Right atrium auricular region (tissue), 2 donors: ENCODE measurements at places on chromosomes 5 and 9.
A peak's percentile ranks its signal among the peaks of the same experiment; 100 is the strongest.

GRCh38 chr9:95720496-95720895, 155.0 kb upstream of the ERCC6L2 start:
- no peak overlapping the region for H3K4me3 ChIP-seq
- DNase-seq: no peak
- H3K27ac ChIP-seq: no peak overlapping the region
- no peaks in the 10 kb centered on the region for H3K36me3 ChIP-seq

- no peaks in the 10 kb centered on the region for H3K4me1 ChIP-seq
- no peaks in the 10 kb centered on the region for H3K27me3 ChIP-seq
- no peak for DNase-seq
- H3K36me3 ChIP-seq: no peaks in the 10 kb centered on the region
Measured at GRCh38 chr5:165134155-165134554, 1628.7 kb downstream of the MAT2B start.

- no peak overlapping the region for H3K4me3 ChIP-seq
- no peaks in the 10 kb centered on the region for H3K4me1 ChIP-seq
- DNase-seq: peak; percentile 64
- no peaks in the 10 kb centered on the region for H3K36me3 ChIP-seq
Measured at GRCh38 chr9:108272349-108272899, 583.4 kb downstream of the ACTL7B start.

GRCh38 chr9:23824830-23825591, 1.0 kb downstream of the ELAVL2 start:
- H3K27me3 ChIP-seq: peaks cover 25% of the 10 kb centered on the region
- H3K4me1 ChIP-seq: peaks cover 38% of the 10 kb centered on the region
- no peaks in the 10 kb centered on the region for H3K36me3 ChIP-seq
- H3K4me3 ChIP-seq: peak overlapping the region; percentile 6

GRCh38 chr9:109926421-109926869, 146.4 kb downstream of the PALM2AKAP2 start:
- no peak for DNase-seq
- peaks cover 46% of the 10 kb centered on the region for H3K36me3 ChIP-seq
- no peak overlapping the region for H3K27ac ChIP-seq
- H3K4me1 ChIP-seq: no peaks in the 10 kb centered on the region
- no peaks in the 10 kb centered on the region for H3K27me3 ChIP-seq

- H3K27me3 ChIP-seq: no peaks in the 10 kb centered on the region
- H3K4me3 ChIP-seq: peak overlapping the region; percentile 19
Measured at GRCh38 chr5:124649491-124650146, 96.8 kb downstream of the ZNF608 start.

GRCh38 chr9:35481347-35481975, 8.4 kb upstream of the RUSC2 start:
- H3K4me1 ChIP-seq: peaks cover 7% of the 10 kb centered on the region
- no peaks in the 10 kb centered on the region for H3K27me3 ChIP-seq
- H3K36me3 ChIP-seq: no peaks in the 10 kb centered on the region
- H3K4me3 ChIP-seq: no peak overlapping the region
- no peak for DNase-seq
- no peak overlapping the region for H3K27ac ChIP-seq

DNA sequence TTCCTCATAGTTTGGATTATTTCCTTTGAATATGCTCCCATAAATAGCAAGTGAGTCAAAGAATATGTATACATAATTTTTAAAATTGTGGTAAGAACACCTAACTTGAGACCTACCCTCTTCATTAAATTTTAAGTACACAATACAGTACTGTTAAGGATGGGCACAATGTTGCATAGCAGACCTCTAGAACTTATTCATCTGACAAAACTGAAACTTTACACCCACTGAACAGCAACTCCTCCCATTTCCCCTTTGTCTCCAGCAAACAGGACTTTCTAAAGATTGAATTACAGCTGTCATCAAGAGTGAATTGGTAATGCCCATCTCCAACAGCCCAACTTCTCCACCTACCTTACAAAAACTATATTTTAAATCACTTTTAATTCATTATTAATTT, 388.9 kb downstream of the HTR1A start:
- no peak overlapping the region for H3K4me3 ChIP-seq
- H3K27ac ChIP-seq: no peak overlapping the region
- no peaks in the 10 kb centered on the region for H3K27me3 ChIP-seq
- DNase-seq: no peak

DNA sequence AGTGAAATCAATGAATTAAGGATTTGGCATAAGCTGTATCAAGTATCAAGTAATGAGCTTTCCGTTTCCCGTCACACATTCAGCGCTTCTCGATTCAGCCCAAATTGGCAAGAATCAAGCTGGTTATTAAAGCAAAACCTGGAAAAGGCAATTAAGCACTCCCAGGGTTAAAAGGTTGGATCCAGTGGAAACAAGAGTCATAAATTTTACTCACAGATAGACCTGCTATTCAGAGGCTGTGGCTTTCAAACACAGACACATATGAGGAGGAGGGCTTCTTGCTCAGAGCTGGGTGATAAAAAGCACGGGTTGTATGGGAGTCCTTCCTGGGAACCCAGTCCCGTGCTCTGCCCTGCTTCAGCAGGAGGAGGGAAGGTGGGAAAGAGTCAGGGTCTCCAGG, 112.3 kb upstream of the CXCL14 start:
- H3K4me3 ChIP-seq: no peak overlapping the region
- DNase-seq: no peak
- H3K27ac ChIP-seq: no peak overlapping the region
- H3K36me3 ChIP-seq: no peaks in the 10 kb centered on the region
- no peaks in the 10 kb centered on the region for H3K27me3 ChIP-seq

- H3K27me3 ChIP-seq: no peaks in the 10 kb centered on the region
- H3K4me3 ChIP-seq: no peak overlapping the region
- DNase-seq: no peak
Measured at GRCh38 chr5:173625673-173626504, 9.4 kb upstream of the BOD1 start.

- peaks cover 60% of the 10 kb centered on the region for H3K36me3 ChIP-seq
- H3K4me1 ChIP-seq: no peaks in the 10 kb centered on the region
- no peak for DNase-seq
- H3K4me3 ChIP-seq: no peak overlapping the region
- no peaks in the 10 kb centered on the region for H3K27me3 ChIP-seq
Measured at GRCh38 chr5:72878854-72879253, 62.4 kb downstream of the TNPO1 start.

GRCh38 chr5:80060966-80061365, 25.8 kb downstream of the THBS4 start:
- DNase-seq: no peak
- H3K4me1 ChIP-seq: no peaks in the 10 kb centered on the region
- H3K36me3 ChIP-seq: no peaks in the 10 kb centered on the region
- H3K27ac ChIP-seq: no peak overlapping the region
- H3K4me3 ChIP-seq: no peak overlapping the region

GRCh38 chr5:33180900-33181299, 259.9 kb upstream of the TARS1 start:
- no peaks in the 10 kb centered on the region for H3K36me3 ChIP-seq
- H3K4me3 ChIP-seq: no peak overlapping the region
- H3K27me3 ChIP-seq: no peaks in the 10 kb centered on the region
- DNase-seq: no peak
- H3K4me1 ChIP-seq: no peaks in the 10 kb centered on the region

DNA sequence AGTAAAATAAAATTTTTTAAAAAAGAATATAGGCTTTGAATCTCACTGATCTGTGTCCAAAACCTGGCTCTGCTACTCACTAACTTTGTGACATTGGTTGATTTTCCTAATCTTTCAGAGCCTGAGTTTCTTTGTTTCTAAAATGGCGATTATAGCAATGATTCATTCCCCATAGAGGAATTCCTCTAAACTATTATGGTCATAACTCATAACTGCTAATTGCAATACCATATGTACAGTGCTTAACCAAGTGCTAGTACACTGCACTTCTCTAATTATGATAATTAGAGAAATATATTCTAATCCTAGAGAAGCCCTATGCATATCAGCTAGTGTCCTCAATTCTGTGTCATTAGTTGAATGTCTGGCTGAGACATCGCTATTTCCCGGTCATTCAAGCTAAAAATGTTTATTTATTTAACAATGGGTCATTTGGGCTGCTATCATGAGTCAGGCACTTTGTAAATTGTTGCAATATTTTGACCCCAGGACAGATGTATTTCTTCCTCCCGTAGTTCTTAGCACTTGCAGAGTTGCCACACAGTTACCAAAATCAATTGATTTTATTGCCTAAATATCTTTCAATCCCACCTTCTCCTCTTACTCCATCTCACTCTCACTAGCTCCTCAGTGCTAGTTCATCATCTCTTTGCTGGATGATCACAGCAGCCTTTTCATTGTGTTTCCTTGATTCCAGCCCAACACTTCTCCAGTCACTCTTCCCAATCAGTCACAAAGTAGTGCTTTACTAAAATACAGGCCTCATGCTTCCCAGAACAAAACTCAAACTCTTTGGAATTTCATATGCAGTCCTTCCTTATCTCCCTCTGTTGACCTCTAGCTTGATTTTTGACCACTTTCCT, 200.9 kb upstream of the PAPPA start:
- no peaks in the 10 kb centered on the region for H3K36me3 ChIP-seq
- H3K4me3 ChIP-seq: no peak overlapping the region
- no peak for DNase-seq
- no peaks in the 10 kb centered on the region for H3K4me1 ChIP-seq
- H3K27me3 ChIP-seq: no peaks in the 10 kb centered on the region
- no peak overlapping the region for H3K27ac ChIP-seq

GRCh38 chr9:127977009-127977883, 3.5 kb downstream of the EEIG1 start:
- H3K36me3 ChIP-seq: no peaks in the 10 kb centered on the region
- H3K27ac ChIP-seq: peak overlapping the region; percentile 91
- no peak for DNase-seq
- no peaks in the 10 kb centered on the region for H3K4me1 ChIP-seq
